ENCODE measurements at places on chromosomes 6 and 20. TPM values are rescaled to one million over a fixed set of nuclear protein-coding genes. Genes with fewer than 3 reads are reported as not detected.
A peak's percentile ranks its signal among the peaks of the same experiment; 100 is the strongest.

- H3K4me1 ChIP-seq = no peaks in the 10 kb centered on the region
- no peak for DNase-seq
- H3K27me3 ChIP-seq = no peaks in the 10 kb centered on the region
- no peaks in the 10 kb centered on the region for H3K36me3 ChIP-seq
- H3K4me3 ChIP-seq = no peak overlapping the region
- no peak overlapping the region for H3K27ac ChIP-seq
Observed at GRCh38 chr6:39085129-39085797, 29.7 kb downstream of the SAYSD1 start.

- no peak overlapping the region for H3K27ac ChIP-seq
- H3K36me3 ChIP-seq = no peaks in the 10 kb centered on the region
- H3K27me3 ChIP-seq = no peaks in the 10 kb centered on the region
- no peak for DNase-seq
- no peak overlapping the region for H3K4me3 ChIP-seq
Observed at GRCh38 chr6:37109714-37110499, 60.0 kb upstream of the PIM1 start.

GRCh38 chr6:63689421-63689820 lies 53.8 kb downstream of the PHF3 start:
- H3K27ac ChIP-seq = no peak overlapping the region
- no peak overlapping the region for H3K4me3 ChIP-seq
- no peaks in the 10 kb centered on the region for H3K27me3 ChIP-seq
- DNase-seq = peak; percentile 7

Gene SAPCD1
- not detected for total RNA-seq

DNA sequence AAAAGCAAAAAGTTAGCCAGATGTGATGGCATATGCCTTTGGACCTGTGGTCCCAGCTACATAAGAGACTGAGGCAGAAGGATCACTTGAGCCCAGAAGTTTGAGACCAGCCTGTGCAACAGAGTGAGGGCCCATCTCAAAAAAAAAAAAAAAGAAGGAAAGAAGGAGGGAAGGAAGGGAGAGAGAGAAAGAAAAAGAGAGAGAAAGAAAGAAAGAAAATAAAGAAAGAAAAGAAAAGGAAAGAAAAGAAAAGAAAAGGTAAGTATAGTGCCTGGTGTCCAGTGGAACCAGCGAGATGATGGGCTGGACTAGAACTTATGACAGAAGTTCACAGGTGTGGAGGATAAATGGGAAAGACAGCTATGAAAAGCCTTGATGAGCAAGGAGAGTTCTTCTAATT lies 100.9 kb downstream of the QRSL1 start:
- no peaks in the 10 kb centered on the region for H3K4me1 ChIP-seq
- DNase-seq = no peak
- no peak overlapping the region for H3K4me3 ChIP-seq
- H3K36me3 ChIP-seq = no peaks in the 10 kb centered on the region
- no peak overlapping the region for H3K27ac ChIP-seq

GRCh38 chr6:157242791-157243190 lies 80.5 kb downstream of the TMEM242 start:
- no peak overlapping the region for H3K27ac ChIP-seq
- no peaks in the 10 kb centered on the region for H3K27me3 ChIP-seq
- no peak for DNase-seq
- peaks cover 36% of the 10 kb centered on the region for H3K4me1 ChIP-seq

- H3K27me3 ChIP-seq = no peaks in the 10 kb centered on the region
- no peak overlapping the region for H3K27ac ChIP-seq
- H3K36me3 ChIP-seq = no peaks in the 10 kb centered on the region
- H3K4me1 ChIP-seq = peaks cover 8% of the 10 kb centered on the region
- no peak overlapping the region for H3K4me3 ChIP-seq
- no peak for DNase-seq
Observed at GRCh38 chr6:169508452-169508851, 193.4 kb downstream of the WDR27 start.

Gene LPA
- not detected for total RNA-seq

DNA sequence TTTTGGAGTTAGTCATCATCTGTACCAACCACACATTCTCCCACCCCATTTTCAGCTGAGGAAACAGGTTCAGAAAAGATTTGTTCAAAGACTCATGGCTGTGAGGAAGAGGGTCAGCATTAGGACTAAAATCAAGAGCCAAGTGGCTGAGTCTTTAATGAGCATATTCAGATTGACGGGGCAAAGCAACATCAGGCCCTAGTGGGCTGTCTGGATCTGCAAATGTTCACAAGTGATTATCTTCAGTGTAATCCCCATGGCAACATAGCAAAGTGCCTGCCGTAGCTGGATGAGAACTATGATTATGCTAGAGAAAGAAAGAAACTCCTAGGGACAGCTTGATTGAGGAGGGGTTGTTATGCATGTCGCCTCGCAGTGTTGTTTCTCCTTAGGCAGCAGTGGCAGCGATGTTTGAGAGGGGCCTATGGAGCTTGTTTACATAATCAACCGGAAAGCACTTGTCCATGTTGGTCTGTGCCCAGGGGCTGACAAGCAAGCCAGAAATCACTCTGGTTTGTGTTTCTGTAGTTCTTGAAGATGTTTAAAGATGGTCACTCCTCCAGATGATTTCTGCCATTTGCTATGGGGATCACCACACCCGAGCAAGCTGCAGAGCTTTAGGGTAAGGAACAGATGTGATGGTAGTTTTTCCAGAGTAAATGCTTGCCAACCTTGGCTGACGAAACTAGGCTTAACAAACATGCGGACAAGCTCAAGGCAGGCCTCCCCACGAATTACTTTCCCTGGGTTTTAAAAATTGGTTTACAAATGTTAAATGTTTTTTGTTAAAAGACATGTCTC lies 124.3 kb upstream of the MLIP start:
- no peak overlapping the region for H3K4me3 ChIP-seq
- H3K4me1 ChIP-seq = peaks cover 49% of the 10 kb centered on the region
- DNase-seq = peak; percentile 53
- no peaks in the 10 kb centered on the region for H3K27me3 ChIP-seq

Gene PRR18
- not detected for total RNA-seq

Gene TMEM74B
- total RNA-seq = not detected

DNA sequence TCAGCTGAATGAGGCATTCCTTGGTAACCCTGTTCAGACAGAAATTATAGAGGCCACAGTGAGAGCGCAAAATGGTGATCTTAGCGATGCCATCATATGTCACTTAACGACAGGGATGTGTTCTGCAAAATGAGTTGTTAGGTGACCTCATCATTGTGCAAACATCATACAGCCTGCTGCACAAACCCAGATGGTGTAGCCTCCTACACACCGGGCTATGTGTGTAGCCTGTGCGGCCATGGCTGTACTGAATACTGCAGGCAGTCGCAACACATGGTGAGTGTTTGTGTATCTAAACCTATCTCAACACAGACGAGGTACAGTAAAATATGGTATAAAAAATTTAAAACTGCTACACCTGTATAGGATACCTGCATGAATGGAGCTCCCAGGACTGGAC lies 234.1 kb upstream of the PMEPA1 start:
- peaks cover 16% of the 10 kb centered on the region for H3K4me1 ChIP-seq
- no peaks in the 10 kb centered on the region for H3K36me3 ChIP-seq
- no peak overlapping the region for H3K27ac ChIP-seq
- H3K4me3 ChIP-seq = no peak overlapping the region
- no peaks in the 10 kb centered on the region for H3K27me3 ChIP-seq

GRCh38 chr20:62723768-62724450 lies 15.3 kb downstream of the NTSR1 start:
- DNase-seq = no peak
- H3K27ac ChIP-seq = no peak overlapping the region
- no peaks in the 10 kb centered on the region for H3K4me1 ChIP-seq
- H3K4me3 ChIP-seq = no peak overlapping the region
- no peaks in the 10 kb centered on the region for H3K36me3 ChIP-seq

DNA sequence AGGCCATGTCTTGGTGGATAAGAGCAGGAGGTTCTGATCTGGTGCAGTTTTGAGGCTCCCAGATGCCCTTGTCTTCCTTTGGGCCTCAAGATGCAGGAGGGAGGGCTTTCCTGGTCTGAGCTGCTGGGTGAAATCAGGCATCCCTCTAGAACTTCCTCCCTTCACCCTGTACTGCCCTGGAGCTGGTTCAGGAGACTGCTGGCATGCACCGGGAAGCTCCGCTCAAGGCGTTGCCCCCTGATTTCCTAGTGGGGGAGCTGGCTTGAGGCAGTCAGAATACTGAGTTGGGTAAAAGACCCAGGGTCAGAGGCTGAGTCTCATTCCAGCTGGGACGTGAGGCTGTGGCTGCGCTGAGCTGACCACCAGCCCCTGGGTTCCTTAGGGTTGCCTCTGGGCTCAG lies 12.0 kb downstream of the PHACTR3 start:
- no peak for DNase-seq
- no peak overlapping the region for H3K27ac ChIP-seq
- H3K4me3 ChIP-seq = no peak overlapping the region
- H3K36me3 ChIP-seq = no peaks in the 10 kb centered on the region
- no peaks in the 10 kb centered on the region for H3K4me1 ChIP-seq

Gene GRM4
- total RNA-seq = 0.22 TPM

DNA sequence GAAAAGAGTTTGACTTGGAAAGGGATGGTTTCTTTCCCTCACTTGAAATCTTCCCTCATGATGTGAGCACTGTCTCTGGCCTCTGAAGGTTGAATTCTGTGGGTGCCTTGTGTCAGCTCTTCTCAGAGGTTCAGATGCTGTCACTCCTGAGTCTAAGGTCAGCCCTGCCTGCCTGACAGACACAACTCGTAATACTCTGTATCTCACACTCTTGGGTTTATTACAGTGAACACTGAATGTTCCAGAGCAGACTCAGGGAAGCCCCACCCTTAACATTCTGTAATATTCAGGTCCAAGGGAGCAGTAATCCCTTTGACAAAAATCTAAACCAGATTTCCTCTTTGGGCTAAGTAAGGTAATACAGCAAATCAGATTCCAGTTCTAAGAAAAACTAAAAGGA lies 837.8 kb downstream of the QKI start:
- H3K27me3 ChIP-seq = no peaks in the 10 kb centered on the region
- H3K36me3 ChIP-seq = no peaks in the 10 kb centered on the region
- H3K4me3 ChIP-seq = no peak overlapping the region
- no peak overlapping the region for H3K27ac ChIP-seq

DNA sequence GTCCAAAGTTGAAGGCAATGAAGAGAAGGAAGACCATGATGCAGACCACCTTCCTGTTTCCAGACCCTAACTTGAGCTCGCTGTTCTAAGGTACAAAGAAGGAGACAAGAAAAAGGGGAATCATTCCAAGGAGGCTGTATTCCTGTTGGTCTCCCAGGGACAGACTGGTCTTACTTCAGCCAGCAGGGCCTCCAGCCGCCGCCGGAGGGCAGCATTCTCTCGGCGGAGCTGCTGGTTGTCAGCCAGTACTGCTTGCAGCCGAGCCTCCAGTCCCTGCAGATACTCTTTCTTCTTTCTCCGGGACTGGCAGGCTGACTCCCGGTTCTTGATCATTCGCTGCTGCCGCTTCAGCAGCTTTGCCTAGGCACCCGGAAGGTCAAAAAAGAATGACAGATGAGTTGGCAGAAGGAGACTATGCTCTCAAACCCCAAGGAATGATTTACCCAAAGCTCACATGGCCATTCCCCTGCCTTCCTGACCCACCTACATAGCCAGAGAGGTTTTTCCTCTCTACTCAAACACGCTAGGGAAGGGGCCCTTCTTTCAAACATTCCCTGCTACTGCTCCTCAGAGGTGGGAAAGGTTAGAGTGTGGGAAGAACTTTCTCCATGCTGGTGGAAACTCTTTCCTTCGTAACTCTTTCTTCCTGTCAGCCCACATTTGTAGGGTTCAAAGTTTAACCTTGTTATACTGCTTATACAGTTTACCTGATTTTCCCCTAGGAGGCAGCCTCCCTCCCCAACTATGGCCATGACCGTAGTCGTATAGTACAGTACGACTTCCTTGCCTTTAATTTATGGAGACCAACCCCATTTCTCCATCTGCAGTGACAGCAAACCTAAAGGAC lies 9.0 kb downstream of the ATF6B start:
- H3K4me1 ChIP-seq = peaks cover 20% of the 10 kb centered on the region
- H3K36me3 ChIP-seq = peaks cover 9% of the 10 kb centered on the region
- H3K4me3 ChIP-seq = no peak overlapping the region
- H3K27me3 ChIP-seq = no peaks in the 10 kb centered on the region
- DNase-seq = peak; percentile 92
- H3K27ac ChIP-seq = no peak overlapping the region

Gene OR2H2
- not detected for total RNA-seq

- no peak overlapping the region for H3K27ac ChIP-seq
- peaks cover 13% of the 10 kb centered on the region for H3K4me1 ChIP-seq
- H3K27me3 ChIP-seq = no peaks in the 10 kb centered on the region
- H3K4me3 ChIP-seq = no peak overlapping the region
- no peaks in the 10 kb centered on the region for H3K36me3 ChIP-seq
Observed at GRCh38 chr6:111846492-111847409, 26.5 kb downstream of the FYN start.

- peak; percentile 53 for DNase-seq
- no peak overlapping the region for H3K27ac ChIP-seq
- peaks cover 13% of the 10 kb centered on the region for H3K4me1 ChIP-seq
- H3K27me3 ChIP-seq = no peaks in the 10 kb centered on the region
- no peak overlapping the region for H3K4me3 ChIP-seq
- no peaks in the 10 kb centered on the region for H3K36me3 ChIP-seq
Observed at GRCh38 chr6:138803861-138804260, 8.0 kb downstream of the ECT2L start.

DNA sequence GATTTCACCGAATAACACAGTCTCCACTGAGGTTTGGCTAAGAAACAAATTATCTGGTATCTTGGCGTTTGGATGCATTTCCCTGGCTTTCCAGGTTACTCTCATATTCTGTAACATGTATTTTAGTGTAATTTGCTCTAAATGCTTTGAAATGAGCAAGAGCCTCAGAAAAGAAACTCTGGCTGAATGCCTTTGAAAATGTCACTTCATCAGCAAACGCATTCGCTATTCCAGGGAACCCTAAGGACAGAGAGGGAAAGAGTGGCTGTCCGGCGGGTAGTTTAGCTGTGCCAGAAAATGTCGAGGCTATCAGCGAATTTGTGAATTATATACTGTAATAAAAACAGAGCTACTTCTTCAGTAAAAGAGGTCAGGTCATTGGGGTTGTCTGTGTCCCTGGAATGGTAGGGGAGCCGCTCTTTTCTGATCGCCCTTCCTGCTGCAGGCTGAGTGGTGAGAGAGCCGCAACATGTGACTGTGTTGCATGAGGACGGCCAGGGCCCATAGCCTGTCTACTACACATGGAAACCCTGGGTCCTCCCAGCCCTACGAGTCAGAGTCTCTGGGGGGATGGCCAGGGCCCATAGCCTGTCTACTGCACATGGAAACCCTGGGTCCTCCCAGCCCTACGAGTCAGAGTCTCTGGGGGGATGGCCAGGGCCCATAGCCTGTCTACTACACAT lies 57.3 kb downstream of the SMOC2 start:
- H3K27ac ChIP-seq = no peak overlapping the region
- H3K4me1 ChIP-seq = no peaks in the 10 kb centered on the region
- DNase-seq = no peak
- no peak overlapping the region for H3K4me3 ChIP-seq
- no peaks in the 10 kb centered on the region for H3K36me3 ChIP-seq

All from GM23248 (cell line).